ENCODE measurements at places on chromosomes 16 and 17. TPM values are rescaled to one million over a fixed set of nuclear protein-coding genes. Genes with fewer than 3 reads are reported as not detected.

GRCh38 chr17:8925141-8925540 lies 40.4 kb downstream of the PIK3R5 start:
- DNase-seq, result no peak

DNA sequence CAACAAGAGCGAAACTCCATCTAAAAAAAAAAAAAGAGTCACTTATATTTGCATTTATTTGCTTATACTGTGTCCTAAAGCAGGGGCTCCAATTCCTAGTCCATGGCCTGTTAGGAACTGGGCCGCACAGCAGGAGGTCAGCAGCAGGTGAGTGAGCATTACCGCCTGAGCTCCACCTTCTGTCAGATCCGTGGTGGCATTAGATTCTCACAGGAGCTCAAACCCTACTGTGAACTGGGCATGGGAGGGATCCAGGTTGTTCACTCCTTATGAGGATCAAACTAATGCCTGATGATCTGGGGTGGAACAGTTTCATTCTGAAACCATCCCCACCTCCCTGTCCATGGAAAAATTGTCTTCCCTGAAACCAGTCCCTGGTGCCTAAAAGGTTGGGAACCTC lies 24.9 kb downstream of the ITGB3 start:
- no peak for DNase-seq

BAIAP3 gene
- total RNA-seq, result 2.4 TPM

DNA sequence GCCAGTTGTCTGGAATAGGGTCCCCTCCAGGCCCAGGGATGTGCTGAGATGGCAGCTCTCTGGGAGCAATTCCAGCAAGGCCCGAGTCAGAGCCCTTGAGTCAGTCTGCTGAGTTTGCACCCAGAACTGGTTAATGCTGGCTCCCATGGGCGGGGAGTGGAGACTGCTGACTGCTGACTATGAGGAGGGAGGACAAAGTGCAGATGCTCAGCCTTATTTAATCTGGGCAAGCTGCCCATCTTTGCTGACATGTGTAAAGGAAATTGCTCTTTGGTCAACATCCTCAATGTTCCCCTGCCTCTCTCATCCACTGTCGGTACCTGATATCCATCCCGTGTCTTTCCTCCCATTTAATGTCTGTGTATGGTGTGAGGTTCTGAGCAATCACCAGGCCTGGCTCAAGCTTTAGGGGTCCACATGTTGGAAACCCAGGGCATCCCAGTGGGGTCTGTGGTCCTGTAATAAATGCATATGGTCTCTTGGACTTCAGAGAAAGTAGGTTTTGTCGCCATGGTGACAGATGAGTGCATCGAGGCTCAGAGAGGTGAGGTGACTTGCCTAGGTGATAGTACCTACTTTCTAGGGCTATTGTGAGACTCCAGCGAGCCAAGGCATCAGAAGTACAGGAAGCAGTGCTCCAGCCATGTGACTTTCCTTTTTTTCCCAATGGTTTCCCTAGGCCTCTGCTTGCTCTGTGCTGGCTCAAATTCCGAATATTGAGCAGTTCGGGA lies 20.0 kb upstream of the RNF135 start:
- peak; percentile 45 for DNase-seq

DNA sequence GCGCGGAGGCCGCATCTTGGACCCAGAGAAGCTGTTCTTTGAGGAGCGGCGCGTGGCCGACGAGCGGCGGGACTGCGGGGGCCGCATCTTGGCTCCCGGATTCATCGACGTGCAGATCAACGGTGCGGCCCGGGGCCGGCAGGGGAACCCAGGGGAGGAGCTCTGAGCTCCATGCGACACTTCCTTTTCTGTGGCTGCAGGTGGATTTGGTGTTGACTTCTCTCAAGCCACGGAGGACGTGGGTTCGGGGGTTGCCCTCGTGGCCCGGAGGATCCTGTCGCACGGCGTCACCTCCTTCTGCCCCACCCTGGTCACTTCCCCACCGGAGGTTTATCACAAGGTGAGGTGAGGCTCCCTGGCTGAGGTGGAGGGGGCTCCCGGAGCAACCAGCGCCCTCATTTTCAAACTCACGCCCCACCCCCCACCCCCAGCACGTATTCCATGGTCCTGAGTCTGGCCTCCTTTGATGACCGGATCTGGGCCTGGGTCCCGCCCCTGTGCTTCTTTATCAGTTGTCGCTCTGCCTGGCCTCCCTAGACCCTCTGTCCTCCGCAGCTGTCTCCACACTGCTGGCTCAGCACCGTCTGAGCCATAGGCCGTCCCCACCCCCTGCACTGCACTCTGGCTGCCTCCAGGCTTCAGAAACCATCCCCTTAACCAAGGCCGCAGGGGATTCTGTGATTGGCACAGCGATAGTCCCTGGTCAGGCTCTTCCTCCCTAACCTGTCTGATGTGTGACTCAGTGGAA lies 787 bp downstream of the AMDHD2 start:
- no peak for DNase-seq

DNA sequence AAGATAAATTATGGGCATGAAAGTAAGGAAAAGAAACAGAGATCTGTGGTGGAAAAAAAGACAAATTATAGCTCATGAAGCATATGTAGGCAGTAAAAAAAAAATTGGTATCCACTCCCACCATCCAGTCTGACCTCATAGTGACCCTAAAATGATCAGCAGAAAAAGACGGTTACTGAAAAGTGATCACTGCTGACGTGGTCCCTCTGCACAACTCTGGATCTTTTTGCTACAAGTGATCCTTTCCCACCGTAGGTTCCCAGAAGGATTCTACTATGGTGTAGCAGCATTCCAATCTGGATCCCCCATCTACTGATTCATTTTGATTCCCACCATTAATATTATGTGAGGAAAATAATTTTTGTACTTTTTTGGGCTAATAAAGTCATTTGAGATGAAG lies 10.9 kb upstream of the CHST6 start:
- DNase-seq, result no peak

RAB26 gene
- total RNA-seq, result 12.3 TPM

MYO15A gene
- 0.76 TPM for total RNA-seq

HBQ1 gene
- total RNA-seq, result not detected

GRCh38 chr16:66918355-66918754 lies 330 bp downstream of the CDH16 start:
- no peak for DNase-seq

DNA sequence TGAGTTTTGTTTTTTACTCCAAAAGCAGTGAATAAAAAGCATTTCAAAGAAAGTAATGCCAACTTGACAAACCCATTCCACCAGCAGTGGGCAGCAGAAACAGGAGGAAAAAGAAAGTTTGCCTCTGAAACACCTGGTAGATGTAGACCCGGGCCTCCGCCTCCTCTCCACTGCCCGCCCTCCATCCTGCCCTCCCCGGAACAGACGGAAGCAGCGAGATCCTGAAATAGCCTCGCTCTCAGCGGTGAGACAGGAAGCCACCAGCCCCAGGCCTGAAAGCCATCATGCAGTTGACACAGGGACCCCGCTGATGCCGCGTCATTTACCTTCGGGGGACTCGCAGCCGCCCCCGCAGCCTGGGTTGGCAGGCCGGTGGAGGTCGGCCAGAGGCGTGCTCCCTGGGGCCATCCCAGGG lies 67.8 kb downstream of the C16orf78 start:
- no peak for DNase-seq

DNA sequence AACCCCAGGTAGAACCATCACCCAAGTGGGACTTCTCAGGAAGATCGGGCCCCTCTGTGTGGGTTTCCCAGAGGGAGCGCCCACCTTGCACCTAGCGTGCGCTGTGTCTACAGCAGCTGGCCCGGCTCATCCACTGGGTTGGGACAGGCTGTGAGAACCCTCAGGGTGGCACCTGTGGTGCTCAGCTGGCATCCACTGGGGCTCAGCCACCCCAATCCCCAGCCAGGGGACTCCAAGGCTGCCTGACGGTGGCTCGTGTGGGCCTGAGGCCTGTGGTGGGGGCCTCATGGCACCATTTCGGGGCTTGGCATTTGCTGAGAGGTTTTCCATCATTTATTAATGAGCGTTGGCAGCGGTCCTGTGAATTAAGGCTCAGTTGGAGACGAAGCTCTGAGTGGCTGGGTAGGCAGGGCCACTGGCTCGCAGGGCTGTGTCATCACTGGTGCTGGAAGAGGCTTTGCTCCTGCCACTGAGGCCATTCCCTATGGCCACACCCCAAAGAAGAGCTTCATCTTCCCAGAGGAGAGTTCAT lies 28.5 kb downstream of the CACNG4 start:
- DNase-seq, result no peak

RAB40C gene
- 36.5 TPM for total RNA-seq

SMTNL2 gene
- not detected for total RNA-seq

DNA sequence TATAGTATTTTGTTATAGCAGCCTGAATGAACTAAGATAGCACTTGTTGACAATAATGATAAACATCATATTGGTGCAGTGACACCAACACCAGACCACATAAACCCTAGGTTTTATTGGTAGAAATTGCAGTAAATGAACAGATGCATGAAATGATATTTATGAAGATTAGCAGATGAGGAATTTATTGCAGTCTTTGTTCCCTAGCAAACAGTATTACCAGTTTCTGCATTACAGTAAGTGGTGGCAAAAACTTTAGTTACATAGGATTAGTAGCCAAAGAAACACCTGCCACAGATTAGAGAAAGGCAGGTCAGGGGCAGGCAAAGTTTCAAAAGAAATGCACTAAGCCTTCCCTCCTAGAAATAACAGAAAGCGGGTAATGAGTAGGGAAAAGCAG lies 17.7 kb upstream of the TANC2 start:
- no peak for DNase-seq

ITGA2B gene
- 1.2 TPM for total RNA-seq

CTRB1 gene
- not detected for total RNA-seq

HSD17B2 gene
- total RNA-seq, result 16.2 TPM

DNA sequence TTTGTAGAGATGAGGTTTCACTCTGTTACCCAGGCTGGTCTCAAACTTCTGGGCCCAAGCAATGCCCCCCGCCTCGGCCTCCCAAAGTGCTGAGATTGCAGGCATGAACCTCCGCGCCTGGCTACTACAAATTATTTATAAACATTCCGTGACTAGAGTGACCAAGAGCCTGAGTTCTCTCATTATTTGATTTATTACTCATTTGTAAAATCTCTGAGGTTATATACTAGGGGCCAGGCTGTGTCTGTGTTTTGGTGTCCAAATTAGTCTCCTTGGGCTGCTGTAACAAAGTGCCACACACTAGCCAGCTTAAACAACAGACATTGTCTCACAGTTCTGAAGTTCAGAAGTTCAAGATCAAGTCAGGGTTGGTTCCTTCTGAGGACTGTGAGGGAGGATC lies 70.8 kb upstream of the ELAC2 start:
- DNase-seq, result no peak

Measured in Calu3 (cell line).